ENCODE measurements at places on chromosomes 16 and 17.

DNA sequence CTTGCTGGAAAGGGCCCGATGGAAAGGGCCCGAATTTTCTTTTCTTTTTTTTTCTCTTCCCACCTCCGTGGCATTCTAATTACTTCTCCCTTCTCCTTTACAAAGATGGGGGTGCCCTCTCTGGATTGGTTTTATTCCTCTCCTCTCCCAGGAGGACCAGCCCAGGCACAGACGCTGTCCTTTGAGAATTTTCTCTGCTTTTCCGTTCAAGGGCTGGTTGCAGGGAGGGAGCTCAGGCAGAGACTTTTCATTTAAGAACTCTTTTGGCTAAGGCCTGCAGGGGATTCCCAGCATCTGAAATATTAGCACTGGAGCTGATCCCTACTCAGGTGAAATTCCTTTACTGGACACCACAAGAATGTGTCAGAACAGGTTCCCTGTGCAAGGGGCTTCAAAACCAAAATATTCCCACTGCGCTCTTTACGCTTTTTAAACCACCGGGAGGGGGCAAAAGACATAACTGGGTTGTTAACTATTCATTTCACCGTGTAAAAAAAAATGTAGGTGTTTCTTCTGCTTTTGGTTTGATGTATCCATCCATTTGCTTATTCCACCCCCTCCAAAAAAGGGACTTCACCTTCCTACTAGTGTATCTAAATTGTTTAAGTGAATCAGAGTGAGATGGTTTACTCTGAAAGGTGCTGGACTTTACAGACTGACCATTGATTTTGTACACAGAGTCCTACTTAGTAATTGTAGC, 1.4 kb downstream of the NFAT5 start:
- peak; percentile 26 for DNase-seq

GRCh38 chr17:16215965-16216316, 607 bp upstream of the NCOR1 start:
- peak; percentile 15 for DNase-seq

GRCh38 chr17:66602659-66603384, 232.1 kb upstream of the CACNG5 start:
- DNase-seq = no peak

- DNase-seq = no peak
Observed at GRCh38 chr17:73550556-73550955, 93.7 kb downstream of the SDK2 start.

DNA sequence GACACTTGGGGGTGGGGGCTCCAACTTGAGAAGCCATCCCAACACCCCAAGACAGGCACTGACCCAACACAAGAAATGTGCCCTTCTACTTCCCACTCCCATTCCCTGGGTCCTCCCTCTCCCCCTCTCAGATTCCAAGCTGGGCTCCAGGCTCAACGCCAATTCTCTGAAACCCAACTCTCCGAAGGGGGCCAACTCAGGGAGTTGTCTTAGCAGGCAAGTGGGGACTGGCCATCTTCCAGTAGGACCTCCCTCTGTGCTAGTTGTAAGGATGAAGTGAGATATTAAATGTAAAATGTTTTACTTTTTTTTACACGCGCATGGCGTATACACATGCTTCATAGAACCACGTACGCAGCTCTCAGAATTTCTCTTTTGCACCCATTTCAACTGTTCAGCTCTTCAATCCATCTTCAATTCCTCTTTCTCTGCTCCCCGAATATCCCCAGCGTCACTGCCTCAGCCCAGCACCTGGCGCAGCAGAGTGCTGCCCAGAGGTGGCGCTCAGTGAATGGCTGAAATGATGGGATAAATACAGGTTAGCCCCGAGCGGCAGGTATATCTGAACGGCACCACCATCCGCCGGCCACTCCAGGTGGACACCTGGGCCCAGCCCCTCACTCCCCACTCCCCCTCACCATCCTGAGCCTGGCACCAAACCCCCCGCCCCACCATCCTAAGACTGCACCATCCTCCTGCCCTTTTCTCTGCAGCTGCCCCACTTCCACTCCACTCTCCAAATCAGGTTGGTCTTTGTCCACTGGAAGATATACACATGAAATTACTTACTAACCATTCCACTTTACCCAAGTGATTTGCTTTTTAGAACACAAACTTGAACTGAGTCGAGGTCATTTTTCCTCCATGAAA, 43.9 kb upstream of the TNRC6C start:
- DNase-seq = no peak

- DNase-seq = no peak
Observed at GRCh38 chr17:15957608-15958307, 12.8 kb downstream of the ADORA2B start.

DNA sequence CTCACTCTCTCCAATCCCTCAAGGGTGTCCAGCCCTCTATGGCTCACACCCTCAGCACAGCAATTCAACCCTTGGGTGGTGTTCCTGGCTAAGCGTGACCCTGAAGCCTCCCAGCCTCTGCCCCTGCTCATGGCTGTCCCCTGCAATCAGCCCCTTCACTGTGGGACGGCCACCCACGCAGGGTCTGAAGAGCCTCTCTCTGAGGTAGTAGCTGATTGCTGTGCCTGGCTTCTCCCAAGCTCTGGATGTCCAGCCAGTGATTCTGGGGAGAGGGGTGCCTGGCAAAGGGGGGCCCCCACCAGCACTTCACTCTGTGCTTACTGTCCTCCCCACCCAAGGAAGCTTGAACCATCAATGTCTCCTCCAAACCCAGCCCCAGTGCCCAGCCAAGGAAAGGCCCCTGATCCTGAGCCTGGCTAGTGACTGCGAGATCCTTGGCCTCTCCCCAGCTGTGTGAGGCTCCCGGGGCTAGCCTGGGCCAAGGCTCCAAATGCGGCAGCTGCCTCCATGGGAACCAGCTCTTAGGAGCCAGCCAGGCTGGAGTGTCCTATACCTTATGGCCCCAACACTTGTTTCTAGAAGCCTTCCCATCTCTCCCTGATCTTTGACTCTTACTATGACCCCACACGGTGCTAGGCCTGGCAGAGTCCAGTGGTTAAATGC, 9.9 kb downstream of the MTSS2 start:
- no peak for DNase-seq

- DNase-seq = no peak
Observed at GRCh38 chr17:4509923-4510617, 11.4 kb downstream of the SPNS2 start.

DNA sequence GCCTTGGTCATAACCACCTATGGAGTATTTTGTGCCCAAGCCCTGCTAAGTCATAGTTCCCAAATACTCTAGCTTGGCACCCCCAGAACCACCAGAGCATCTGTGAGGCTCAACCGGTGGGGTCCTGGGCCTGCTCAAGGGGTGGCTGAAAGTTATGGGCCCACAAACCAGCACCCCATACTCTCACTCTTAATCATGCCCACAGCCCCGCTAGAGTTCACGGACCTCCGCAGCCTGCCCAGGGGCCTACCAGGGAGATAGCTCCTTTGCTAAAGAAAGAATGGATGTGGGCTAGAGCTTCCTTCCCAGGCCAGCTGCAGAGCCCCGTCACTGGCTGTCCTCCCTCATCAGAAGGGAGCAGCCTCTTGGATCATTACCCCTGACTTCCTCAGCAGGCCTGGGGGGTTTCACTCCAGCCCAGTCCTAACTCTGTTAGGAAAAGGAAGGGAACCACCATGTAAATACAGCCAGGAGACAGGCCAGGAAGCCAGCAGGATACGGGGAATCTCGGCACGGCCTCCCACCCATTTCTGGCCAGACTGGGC, 1.4 kb downstream of the GIT1 start:
- no peak for DNase-seq

- DNase-seq = no peak
Observed at GRCh38 chr17:75891605-75892555, 4.9 kb downstream of the TRIM65 start.

GRCh38 chr17:16158714-16159113, 56.6 kb downstream of the NCOR1 start:
- DNase-seq = no peak

DNA sequence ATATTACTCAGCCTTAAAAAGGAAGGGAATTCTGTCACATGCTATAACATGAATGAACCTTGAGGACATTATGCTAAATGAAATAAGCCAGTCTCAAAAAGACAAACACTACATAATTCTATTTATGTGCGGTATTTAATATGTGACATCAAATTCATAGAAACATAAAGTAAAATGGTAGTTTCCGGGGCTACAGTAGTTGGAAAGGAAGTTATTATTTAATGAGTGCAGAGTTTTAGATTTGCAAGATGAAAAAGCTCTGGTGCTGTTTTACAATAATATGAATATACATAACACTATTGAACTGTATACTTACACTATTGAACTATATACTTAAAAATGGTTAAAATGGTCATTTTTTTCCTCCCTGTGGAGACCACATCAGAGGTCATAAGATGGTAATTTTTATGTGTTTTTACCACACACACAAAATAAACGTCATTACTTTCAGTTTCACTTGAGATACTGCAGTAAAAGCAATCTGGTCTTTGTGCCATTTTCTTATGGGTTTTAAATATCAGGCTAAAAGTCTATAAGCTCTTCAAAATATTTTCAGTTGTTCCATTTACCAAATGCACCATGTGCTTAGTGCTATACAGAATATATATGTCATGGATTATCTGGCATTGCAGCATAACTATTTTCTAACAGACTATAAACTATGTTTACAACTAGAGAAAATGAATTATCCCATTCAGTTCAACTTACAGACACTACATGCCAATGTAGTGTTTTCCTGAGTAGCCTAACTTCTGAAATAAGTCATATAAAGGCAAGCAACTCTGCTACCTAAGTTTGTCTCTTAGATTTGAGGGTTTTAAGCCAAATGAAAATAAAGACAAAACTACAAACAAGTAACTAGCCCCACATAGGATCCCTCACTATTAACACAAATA, 90.9 kb downstream of the SPAG9 start:
- DNase-seq = peak; percentile 58

GRCh38 chr16:15482068-15482747, 47.8 kb downstream of the BMERB1 start:
- no peak for DNase-seq

- no peak for DNase-seq
Observed at GRCh38 chr16:89906140-89907025, 12.3 kb upstream of the MC1R start.

DNA sequence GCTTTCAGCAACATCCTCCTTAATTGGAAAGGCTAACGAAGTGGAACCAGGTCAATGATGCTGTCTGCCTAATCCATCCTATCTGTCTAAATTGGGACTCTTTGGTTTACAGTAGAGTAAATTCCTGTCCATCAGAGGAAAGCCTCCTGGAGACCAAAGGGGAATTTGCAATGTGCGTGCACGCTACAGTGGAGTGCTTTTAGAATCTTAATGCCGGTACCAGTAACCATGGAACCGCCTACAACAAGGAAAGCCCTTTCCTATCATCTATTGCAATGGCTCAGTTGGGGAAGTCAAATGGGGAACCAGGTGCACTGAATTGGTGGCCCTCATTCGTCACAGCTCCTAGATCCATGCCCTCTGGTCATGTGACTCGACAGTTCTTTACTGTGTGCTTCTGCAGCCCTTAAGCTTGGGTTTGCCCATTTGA, 110.1 kb downstream of the XYLT1 start:
- DNase-seq = no peak

GRCh38 chr16:56421313-56421712, 4.0 kb downstream of the AMFR start:
- DNase-seq = no peak

- DNase-seq = no peak
Observed at GRCh38 chr16:89134269-89134668, 37.3 kb upstream of the CDH15 start.

- no peak for DNase-seq
Observed at GRCh38 chr16:11836650-11837244, 14.6 kb downstream of the RSL1D1 start.

DNA sequence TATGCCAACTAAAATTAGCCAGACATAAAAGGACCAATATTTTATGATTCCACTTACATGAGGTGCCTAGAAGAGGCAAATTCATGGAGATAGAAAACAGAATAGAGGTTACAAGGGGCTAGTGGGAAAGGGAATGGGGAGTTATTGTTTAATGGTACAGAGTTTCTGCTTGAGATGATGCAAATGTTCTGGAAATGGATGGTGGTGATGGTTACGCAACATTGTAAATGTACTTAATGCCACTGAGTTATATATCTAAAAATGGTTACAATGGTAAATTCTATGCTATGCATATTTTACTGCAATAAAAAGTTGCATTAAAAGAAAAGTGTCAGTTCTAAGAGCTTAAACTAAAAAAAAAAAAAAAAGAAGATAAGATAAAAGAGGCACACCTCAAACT, 17.9 kb downstream of the MT1X start:
- no peak for DNase-seq

DNA sequence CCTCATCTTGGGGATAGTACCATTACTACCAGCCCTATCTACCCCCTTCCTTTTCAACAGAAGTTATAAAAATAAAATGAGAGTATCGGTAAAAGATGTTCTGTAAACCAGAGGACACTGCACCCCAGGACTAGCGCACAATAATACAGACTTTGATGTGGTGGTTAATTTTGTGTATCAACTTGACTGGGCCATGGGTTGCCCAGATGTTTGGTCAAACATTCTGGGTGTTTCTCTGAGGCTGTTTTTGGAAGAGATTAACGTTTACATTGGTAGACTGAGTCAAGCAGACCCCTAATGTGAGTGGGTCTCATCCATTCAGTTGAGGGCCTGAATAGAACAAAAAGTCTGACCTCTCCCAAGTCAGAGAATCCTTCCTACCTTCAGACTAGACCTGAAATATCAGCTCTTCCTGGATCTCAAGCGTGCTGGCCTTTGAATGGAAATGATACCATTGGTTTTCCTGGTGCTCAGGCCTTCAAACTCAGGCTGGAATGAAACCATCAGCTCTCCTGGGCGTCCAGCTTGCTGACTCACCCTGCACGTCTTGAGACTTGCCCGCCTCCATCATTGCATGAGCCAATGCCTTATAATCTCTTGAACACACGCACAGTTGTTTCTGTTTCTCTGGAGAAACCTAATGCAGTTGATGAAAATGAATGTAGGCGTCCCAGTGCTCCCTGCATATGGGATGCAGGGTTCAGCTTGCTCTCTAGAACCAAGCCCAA, 10.1 kb downstream of the MRM1 start:
- DNase-seq = no peak

- no peak for DNase-seq
Observed at GRCh38 chr17:40499551-40500189, 1.8 kb downstream of the TNS4 start.

- DNase-seq = no peak
Observed at GRCh38 chr17:67711916-67712315, 5.8 kb upstream of the NOL11 start.

GRCh38 chr17:65750631-65751115, 189.2 kb upstream of the AXIN2 start:
- peak; percentile 65 for DNase-seq

- DNase-seq = no peak
Observed at GRCh38 chr16:68936736-68937631, 93.7 kb downstream of the TANGO6 start.

- DNase-seq = no peak
Observed at GRCh38 chr16:77793417-77793816, 5.1 kb downstream of the VAT1L start.

- DNase-seq = no peak
Observed at GRCh38 chr16:7555459-7555858, 222.8 kb downstream of the RBFOX1 start.

All from naive thymus-derived CD4-positive, alpha-beta T cell (primary cell).